ENCODE measurements at places on chromosomes 7 and 10. TPM values are rescaled to one million over a fixed set of nuclear protein-coding genes. Genes with fewer than 3 reads are reported as not detected.
A peak's percentile ranks its signal among the peaks of the same experiment; 100 is the strongest.

GRCh38 chr7:7516156-7516555 lies 19.5 kb downstream of the COL28A1 start:
- DNase-seq = no peak

GRCh38 chr10:79382491-79382941 lies 35.2 kb downstream of the PPIF start:
- no peak for DNase-seq

DNA sequence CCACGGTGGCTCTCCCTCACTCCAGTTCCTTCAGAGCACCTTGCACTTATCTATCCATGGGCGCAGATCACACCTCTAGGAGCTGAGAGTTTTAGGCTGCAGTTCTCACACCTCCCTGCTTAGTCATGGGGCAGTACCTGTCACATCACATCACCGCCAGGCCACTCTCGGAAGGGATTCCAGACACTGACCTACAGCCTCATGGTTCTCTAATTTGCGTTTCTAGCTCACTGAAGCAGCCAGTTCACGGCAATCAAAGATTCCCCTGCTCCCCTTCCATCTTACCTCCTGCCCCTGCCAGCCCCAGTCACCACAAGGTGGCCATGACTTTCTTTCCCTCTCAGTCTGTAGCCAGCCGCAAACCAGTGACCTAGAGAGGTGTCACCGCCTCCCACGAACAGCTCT lies 34.2 kb downstream of the ADRB1 start:
- DNase-seq = no peak

GRCh38 chr7:155994279-155994811 lies 182.1 kb upstream of the SHH start:
- DNase-seq = no peak

- no peak for DNase-seq
These were observed 382.6 kb upstream of the SHH start for GRCh38 chr7:156194813-156195212.

- no peak for DNase-seq
These were observed 4.9 kb downstream of the LRRC17 start for GRCh38 chr7:102917436-102918353.

Gene C10orf105
- not detected for polyA plus RNA-seq

GRCh38 chr10:68105820-68106219 lies 3.5 kb upstream of the MYPN start:
- peak; percentile 75 for DNase-seq

Gene CDHR1
- 8.8 TPM for polyA plus RNA-seq

Data from mammary epithelial cell (primary cell).